ENCODE measurements at places on chromosomes 12 and 14. TPM values are rescaled to one million over a fixed set of nuclear protein-coding genes. Genes with fewer than 3 reads are reported as not detected.

Gene GALNT9
- total RNA-seq, result 23.1 TPM

Gene CLEC4E
- total RNA-seq, result not detected

Gene AHNAK2
- total RNA-seq, result 10.6 TPM

Gene PRR4
- 8.0 TPM for total RNA-seq

Gene MNAT1
- 71.0 TPM for total RNA-seq

Gene JDP2
- total RNA-seq, result 6.4 TPM

Gene AKAP6
- total RNA-seq, result 223 TPM

Gene HAL
- 0.73 TPM for total RNA-seq

Gene OLR1
- 4.8 TPM for total RNA-seq

Gene SYNDIG1L
- 0.73 TPM for total RNA-seq

Gene LDHB
- 251 TPM for total RNA-seq

Gene SYT1
- 128 TPM for total RNA-seq

Gene LRP1-AS
- not detected for total RNA-seq

Gene SERPINA4
- total RNA-seq, result not detected

Gene NTF3
- 17.1 TPM for total RNA-seq

DNA sequence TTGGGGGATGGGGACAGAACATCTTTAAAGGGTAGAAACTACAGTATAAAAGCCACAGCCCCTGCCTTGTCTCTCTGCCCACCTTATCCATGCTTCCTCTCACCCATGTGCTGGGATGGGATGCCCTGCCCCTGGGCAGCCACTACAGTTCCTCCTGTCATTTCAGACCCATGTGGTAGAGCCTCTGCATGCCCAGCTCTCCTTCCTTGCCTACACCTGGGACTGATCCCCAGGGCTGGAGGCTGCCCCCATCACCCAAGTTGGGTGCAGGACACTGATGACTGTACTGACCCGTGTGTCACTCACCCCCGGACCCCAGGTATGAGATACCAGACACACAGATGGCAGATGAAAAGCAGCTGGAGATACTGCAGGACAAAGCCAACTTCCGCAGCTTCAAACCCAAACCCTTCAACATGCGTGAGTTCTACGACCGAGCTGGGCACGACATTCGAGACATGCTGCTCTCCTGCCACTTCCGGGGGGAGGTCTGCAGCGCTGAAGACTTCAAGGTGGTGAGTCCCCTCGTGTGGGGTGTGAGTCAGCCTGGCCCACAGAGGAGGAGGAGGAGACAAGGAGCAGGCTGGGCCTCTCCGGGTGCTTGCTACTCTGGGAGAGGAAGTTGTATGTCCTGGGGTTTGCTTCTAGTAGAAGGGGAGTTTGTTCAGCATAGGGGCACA lies 2.2 kb downstream of the ASIC1 start:
- DNase-seq, result no peak

DNA sequence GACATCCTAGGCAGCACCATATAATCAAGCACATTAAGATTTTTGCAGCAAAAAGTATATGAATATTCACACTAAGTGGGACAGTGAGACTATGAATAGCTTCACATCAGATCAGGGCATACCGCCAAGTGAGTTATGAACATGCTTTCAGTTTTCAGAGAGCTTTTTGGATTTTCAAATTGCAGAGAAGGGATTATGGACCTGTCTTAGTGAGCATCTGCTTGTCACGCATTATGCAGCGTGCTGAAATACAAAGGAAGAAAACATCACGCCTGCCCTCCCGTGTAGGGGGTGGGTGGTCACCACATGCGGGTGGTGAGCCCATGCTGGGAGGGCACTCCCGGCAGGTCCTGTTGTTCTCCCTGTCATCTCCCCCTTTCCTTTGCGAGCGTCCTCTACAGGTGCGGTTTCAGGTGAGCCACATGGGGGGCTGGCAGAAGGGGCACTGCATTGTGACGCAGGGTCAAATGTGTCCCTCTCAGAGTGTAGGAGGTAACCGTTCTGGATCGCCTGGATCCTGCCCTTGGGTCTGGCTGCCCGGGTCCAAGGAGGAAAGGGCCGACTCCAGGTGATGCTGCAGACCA lies 42.6 kb downstream of the TRAF3 start:
- DNase-seq, result no peak

DNA sequence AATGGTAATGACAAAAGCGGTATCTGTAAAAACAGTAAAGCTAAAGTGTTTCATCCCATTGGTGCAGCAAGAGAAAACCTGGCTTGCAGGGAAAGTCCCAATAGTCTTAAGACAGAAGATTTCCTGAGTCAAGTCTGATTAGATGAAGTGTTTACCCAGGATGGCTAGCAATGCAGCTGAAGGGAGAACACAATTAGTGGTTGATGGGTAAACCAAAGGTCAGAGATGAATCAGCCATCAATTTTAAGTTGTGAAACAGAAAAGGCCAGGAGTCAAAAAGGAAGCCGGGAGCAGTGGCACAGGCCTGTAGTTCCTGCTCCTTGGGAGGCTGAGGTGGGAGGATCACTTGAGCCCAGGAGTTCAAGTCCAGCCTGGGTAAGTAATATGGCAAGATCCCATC lies 52.6 kb downstream of the SEC23A start:
- no peak for DNase-seq

GRCh38 chr12:75488553-75488952 lies 8.0 kb downstream of the GLIPR1 start:
- DNase-seq, result no peak

GRCh38 chr12:117334051-117334450 lies 27.4 kb downstream of the NOS1 start:
- DNase-seq, result no peak

- no peak for DNase-seq
Observed at GRCh38 chr14:33992274-33993007, 41.6 kb upstream of the EGLN3 start.

DNA sequence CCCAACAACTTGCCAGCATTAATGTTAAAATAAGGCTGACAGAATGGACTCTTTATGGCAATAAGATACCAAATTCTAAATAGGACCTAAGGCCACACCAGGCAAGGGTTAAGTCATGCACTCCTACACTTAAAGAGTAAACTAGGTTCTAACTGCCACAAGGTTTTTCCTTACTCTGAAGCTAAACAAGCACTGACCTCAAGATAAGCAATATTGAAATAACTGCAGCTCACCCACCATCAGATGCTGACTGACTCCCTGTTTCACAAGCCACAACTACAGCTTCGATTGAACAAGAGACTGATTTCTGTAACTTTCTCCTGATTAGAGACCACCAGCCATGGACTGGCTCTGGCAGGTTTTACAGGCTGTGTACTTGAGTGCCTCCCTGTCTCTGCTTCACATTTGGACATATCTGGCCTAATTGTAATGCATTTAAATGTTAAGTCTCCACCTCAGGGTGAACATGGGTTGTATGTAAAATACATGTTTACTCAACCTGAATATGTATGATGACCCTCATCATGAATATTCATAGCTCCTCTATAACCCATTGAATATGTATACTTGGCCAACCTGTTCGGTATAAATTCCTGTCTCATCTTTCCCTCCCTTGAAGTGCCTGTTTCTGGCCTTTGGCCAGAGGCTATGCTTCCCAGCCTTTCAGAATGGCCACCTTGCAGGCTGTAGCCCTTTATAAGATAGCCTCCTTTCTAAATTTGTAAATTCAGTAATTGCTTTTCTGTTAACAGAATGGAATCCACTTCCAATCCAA lies 70.5 kb upstream of the DAAM1 start:
- no peak for DNase-seq

- DNase-seq, result no peak
Observed at GRCh38 chr12:41459111-41459905, 271.2 kb downstream of the PDZRN4 start.

DNA sequence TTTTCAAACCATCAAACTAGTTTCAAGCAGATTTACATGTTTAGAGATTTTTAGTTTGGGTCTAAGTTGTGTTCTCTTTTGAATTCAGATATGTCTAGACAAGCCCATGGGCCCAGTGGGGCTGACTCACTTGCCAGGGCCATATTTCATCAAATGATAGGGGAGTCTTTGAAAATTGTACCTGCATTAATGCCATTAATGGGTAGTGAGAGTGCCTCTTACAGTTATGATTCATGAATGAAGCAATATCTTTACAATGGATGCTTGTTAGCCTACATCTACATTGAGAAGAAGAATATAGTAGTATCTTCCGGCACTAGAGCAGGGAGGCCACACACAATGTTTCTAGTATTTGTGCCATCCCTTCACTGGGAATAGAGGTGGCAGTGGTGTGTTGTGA lies 174.2 kb upstream of the E2F7 start:
- no peak for DNase-seq

DNA sequence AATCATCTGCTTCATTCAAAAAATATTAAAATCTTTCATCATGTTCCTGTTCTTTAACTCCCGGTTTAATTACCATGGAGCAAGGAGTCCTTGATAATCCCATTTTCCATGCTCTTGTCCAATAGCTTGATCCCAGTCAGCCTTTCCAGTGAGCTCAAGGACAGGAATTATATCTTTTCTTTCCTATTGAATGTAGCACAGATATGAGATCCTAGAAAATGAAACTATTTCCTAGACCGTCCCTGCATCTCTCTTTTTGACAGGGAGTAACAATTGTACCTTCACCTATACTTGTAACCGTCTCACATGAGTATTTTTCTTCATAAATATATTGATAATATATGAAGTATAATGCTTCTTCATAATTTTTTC lies 35.6 kb downstream of the PIK3C2G start:
- no peak for DNase-seq

GRCh38 chr12:76998908-76999556 lies 66.3 kb downstream of the E2F7 start:
- DNase-seq, result no peak

DNA sequence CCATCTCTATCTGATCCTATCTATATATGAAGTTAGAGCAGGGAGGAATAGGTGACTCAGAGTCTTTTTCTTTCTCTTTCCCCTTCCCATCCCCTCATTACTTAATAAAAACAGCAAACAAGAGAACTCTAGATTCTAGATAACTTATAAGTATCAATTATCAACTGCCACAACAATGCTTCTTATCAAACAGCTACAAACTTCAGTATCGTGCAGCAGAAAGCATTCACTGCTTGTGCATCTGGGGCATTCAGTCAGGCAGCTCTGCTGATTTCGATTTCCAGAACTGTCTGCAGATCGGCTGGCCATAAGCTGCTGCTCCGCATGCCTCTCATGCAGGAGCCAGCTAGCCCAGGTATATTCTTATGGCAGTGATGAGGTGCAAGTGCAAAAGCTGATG lies 19.4 kb downstream of the A2ML1 start:
- no peak for DNase-seq

DNA sequence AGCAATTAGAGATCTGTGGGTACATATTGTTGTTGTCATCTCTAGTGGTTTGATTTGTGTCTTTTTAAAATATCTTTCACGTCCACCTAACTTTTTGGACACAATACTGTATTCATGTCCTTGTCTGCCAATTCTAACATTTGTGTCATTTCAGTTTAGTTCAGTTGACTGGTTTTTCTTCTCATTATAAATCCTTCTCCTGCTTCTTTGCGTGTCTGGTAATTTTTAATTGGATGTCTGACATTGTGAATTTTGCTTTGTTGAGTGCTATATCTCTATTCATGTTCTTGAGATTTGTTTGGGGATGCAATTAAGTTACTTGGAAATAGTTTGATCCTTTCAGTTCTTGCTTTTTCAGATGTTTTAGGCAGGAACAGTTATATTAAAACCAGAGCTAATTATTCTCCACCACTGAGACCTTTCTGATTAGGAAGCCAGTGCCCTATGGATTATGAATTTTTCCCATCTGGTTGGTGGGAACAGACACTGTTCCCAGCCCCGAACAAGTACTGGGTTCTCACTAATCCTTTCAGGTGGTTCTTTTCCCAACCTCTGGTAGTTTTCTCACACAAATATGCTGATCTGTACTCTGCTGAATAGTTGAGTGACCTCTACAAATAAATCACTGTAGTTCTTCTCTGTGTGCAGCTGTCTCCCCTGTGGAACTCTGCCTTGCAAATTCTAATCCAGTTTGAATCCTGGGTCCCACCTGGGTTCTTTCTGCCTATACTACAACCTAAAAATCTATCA lies 91.1 kb upstream of the DYNC1H1 start:
- DNase-seq, result no peak

DNA sequence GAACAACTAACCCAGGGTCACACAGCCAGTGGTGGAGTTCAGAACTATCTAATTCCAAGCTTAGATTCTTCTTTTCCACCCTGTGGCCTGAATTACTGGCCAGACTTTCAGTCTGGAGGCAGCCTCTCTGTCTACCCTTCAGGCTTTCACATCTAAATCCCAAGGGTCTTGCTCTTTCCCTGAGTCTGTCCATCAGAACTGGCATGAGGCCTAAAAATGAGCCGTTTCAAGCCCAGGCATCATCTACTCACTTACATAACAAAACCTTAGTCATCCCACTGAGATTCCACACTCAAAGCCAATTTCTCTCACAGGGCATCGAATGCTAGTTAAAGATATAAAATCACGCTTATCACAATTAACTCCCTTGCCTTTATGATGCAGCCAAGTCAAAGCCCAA lies 1.3 kb upstream of the PTGDR start:
- no peak for DNase-seq

DNA sequence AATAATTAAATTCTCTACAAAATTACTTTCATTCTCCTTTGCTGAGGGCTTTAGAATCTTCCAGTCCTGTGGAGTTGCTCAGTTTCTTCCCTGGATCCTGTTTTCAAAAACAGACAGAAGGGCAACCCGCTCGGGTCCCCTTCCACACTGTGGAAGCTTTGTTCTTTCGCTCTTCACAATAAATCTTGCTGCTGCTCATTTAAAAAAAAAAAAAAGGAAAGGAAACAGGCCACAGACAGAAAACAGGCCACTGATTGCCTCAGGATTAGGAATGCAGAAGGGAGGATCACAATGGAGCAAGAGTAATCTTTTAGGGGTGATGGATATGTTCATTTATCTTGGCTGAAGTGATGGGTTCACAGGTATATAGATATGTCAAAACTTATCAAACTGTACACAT lies 29.5 kb upstream of the HIGD1C start:
- no peak for DNase-seq

- no peak for DNase-seq
Observed at GRCh38 chr14:65419593-65420252, 7.2 kb downstream of the FUT8 start.

- DNase-seq, result no peak
Observed at GRCh38 chr12:100745378-100746071, 49.1 kb upstream of the ANO4 start.

DNA sequence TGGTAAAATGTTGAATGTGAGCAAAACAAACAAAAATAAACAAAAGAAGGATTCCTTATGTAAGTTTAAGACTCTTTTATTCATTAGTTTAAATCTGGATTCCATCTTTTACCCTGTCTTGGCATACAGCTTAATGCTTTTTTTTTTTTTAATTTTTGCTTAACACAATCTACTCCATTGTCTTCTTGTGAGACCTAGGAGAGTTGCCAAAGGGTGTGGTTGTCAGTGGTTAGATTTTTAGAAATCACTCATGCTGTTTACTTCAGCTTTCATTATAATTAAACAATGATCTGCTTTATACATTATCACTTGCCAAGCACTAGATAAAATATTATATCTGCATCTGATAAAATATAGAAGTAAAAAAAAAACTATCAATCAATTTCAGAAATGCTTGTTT lies 77.7 kb upstream of the KITLG start:
- DNase-seq, result no peak

- no peak for DNase-seq
Observed at GRCh38 chr14:85634205-85634604, 104.3 kb downstream of the FLRT2 start.

Measured in cerebellum (tissue), 4 donors.